ENCODE measurements at places on chromosomes 2 and 18. TPM values are rescaled to one million over a fixed set of nuclear protein-coding genes. Genes with fewer than 3 reads are reported as not detected.

The OBSL1 gene
- total RNA-seq, result 118 TPM

The ANKRD30B gene
- total RNA-seq, result not detected

The FN1 gene
- 1,793 TPM for total RNA-seq

The TMEM163 gene
- 2.5 TPM for total RNA-seq

The DSC1 gene
- not detected for total RNA-seq

The FLACC1 gene
- total RNA-seq, result 3.5 TPM

The ALPG gene
- total RNA-seq, result not detected

Data from gastroesophageal sphincter (tissue), 4 donors.